ENCODE measurements at places on chromosomes 2 and 18.

GRCh38 chr2:178450524-178450773 lies 526 bp downstream of the PRKRA start:
- no peak for DNase-seq

DNA sequence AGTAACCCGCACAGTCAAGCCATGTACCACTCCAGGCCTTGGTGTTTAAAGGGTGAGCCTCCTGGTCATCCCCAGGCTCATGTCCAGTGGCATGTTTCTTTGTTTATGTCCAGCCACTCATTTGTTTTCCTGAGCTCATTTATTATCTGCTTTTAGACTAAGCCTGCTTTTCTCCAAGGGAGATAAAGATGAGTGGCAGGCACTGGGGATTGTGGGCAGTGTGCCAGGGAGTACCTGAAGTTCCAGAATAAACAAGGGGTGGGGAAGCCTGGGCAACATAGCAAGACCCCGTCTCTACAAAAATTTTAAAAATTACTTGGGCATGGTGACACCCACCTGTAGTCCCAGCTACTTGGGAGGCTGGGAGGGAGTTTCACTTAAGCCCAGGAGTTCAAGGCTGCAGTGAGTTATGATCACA lies 1.9 kb downstream of the ANXA4 start:
- DNase-seq: no peak

GRCh38 chr2:73821227-73821626 lies 7.5 kb upstream of the STAMBP start:
- no peak for DNase-seq

DNA sequence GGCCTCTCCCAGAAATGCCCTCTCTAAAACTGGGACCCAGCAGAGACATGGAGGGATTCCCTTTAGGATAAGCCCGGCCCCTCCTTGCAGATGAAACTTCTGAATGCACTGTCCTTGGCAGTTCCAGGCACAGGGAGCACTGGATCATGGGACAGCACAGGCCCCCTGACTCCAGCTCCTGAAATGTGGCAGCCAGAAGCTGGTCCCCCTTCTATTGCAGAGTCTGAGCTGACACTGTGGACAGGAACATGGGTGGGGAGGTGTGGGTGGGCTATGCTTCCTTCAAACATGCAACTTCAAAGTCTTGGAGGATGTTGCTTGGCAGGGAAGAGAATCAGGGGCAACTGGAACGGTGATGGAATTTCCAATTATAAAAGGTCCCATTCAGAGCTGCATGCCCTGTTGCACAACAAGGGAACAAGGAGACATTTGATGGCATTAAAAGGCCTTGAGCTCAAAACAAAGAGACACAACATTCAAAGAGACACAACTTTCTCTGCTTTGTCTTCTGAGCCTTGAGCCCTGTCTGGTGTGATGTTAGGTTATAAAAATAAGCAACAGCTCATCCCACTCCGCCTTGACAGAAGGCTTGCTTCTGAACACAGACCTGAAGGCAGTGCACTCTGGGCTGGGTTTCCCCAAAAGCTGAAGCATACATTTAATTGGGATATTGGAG lies 239.0 kb downstream of the OSR1 start:
- DNase-seq: no peak

- DNase-seq: no peak
Observed at GRCh38 chr2:100606332-100606725, 43.5 kb downstream of the PDCL3 start.

- DNase-seq: no peak
Observed at GRCh38 chr18:8507361-8507760, 101.9 kb upstream of the RAB12 start.

GRCh38 chr2:2850859-2851258 lies 519.8 kb upstream of the MYT1L start:
- no peak for DNase-seq

- DNase-seq: no peak
Observed at GRCh38 chr18:76474824-76475223, 20.2 kb downstream of the ZNF516 start.

DNA sequence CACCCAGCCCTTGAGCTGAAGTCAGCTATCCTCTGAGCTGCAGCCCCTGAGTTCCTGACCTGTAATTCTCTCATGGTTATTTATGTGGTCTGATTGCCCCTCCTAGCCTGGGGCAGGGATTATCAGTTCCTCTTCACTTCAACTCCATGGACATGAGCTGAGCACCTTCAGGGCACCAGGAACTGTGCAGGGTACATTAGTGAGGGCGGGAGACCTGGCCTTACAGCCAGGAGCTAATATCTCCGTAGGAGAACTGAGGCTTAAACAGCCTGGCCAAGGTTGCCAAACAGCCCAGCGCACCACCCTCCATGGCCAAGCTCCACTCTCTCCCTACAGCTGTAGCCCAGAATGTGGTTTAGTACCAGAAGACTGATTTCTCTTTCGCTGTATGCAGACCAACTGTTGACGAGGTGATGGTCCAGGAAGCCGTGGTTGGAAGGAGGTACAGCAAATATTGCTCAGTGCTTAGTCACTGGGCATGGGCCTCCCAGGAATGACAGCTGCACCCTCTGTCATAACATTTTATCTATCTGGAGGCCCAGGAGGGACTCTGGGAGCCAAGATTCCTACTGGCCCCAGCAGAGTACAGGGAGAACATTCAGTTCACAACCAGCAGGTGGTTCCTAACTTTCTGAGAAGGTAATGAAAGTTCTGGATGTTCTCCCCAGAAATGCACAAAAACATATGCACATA lies 228.7 kb upstream of the SIX2 start:
- DNase-seq: no peak

DNA sequence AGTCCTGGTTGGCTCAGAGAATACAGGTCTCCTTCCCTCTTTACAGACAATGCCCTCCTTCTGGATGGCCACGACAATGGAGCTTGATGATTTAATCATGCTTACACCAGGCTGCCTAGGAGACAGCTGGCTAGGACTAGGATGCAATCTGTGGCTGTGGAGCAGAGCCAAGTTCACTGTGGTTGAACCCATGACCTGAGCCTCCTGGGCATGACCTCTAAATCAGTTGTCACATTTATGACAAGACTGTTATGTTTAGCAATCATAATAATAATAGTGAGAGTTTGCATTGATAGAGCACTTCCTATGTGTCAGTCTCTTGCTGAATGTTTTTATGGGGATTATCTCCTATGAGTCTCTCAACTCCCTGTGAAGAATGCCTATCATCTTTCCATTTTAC lies 244.1 kb downstream of the ICOS start:
- no peak for DNase-seq

- no peak for DNase-seq
Observed at GRCh38 chr2:111148925-111149324, 28.2 kb downstream of the BCL2L11 start.

GRCh38 chr2:205883965-205884364 lies 201.7 kb downstream of the NRP2 start:
- no peak for DNase-seq

GRCh38 chr2:168165397-168165796 lies 82.0 kb downstream of the STK39 start:
- no peak for DNase-seq

DNA sequence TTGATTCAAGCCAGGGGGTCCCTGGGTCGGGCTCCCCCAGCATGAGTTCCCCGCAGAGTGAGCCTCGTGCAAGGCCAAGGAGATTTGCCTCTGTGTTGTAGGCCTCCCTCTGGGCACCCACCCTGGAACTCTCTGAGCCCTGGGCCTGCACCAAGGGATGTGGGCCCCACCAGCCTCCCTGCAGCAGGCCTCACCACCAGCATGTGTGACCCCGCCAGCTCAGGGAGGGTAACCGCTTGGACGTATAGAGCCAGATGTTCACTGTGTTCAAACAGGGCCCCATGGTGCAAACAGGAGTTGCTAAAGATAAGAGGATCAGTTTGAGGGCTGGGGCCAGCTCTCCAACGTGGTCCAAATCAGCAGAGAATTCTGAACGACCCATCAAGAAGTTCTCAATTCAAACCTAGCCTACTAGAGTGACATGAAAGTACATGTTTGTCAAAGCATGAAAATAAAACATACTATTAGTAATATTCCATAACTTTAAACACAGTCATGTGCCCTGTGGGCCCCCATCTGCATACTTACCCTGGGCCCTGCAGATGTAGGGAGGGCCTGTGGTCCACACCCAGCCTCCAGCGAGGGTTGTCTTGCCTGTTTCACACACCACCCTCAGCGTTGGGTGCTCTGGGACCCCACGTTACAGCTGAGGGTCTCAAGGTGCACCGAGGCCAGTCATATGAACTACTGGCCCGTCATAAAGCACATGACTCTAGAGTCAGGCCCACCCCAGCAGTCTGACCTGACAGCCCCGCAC lies 5.5 kb upstream of the TUBB6 start:
- no peak for DNase-seq

DNA sequence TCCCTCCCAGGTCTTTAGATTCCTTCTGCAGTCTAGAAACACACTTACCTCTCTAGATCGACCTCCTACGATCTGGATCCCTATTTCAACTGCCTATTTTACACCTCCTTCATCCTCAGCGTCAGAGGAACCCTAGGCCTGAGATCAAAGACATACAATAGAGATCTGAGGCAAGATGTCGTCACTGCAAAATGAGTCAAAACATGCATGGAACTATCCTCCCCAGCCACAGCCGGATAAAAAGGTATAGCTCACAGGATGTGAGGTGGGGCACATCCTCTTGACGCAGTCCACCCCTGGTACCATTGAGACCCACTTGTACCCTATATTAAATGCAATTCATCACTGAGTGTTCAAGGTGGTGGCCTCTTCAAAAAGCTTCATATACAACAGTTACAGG lies 63.7 kb upstream of the DNAJC10 start:
- no peak for DNase-seq

DNA sequence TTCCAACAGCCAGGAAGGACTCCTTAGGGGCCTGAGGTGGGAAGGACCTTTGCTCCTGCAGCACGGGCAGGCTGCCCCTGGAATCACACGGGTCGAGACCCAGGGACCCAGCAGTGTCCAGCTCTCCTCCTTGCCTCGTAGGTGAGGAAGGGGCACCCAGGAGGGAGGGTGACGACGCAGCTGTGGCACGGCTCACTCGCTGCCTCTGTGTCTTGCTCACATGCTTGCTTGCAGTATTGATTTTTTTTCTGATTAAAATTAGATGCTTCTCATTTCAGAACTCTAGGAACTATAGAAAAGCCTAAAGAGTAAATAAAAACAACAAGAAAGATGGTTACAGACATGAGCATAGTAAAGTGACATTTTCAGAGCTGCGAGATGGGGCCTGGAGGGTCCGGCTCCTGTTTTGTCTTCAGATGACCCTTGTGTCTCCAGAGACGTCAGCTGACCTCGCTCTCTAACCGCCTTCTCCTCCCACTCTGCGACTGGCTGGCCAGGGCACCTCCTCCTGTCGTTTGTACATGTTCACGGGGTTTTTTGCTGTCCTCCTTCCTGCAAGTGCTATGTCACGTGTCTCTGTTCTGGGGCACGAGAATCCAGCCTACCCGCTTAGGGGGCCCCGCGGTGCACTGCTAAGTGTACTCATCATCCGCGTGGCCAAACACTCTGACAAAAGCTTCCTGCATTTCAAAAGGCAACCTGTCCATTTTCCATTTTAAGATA lies 65.7 kb upstream of the ZNF236 start:
- no peak for DNase-seq

GRCh38 chr18:78410094-78410786 lies 569.4 kb upstream of the SALL3 start:
- no peak for DNase-seq

DNA sequence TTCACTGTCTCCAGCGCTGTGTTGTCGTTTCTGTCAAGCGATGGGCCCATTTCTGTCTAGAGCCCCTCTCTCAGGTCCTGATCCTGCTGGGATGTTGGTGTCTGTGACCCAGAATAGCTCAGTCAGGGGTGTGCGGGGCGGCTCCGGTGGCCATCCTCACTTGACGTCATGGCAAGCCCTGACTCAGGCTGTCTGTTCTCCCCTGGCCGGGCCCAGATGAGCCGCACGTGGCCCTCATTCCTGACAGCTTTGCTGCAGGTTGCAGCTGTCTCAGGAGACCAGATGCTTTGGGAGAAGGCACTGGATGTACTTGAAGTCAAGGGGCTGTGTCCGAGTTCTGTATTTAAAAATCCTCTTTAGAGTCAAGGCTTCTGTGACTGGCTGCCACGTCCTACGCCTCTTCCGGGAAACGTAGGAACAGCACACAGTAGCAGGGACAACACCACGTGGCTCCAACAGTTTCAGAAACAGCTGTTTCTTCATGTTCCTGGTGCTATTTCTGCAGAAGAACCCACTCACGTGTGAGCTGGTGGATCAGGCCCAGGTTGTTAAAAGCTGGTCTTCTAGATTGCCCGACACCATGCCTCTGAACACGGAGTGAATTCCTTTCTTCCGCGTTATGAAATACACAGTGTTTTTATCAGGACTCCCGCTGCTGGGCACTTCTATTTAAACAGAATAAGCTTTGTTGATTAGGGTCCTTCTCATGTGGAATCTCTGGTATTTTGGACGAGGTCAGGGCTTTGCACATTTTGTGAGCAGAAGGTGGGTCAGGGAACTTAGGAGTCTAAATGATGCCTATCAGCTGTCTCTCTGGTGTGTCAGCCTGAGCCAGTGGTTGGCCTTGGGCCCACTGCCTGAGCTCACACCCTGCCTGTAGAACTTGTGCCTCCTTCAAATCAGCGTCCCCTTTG lies 28.3 kb upstream of the NTSR2 start:
- DNase-seq: no peak

DNA sequence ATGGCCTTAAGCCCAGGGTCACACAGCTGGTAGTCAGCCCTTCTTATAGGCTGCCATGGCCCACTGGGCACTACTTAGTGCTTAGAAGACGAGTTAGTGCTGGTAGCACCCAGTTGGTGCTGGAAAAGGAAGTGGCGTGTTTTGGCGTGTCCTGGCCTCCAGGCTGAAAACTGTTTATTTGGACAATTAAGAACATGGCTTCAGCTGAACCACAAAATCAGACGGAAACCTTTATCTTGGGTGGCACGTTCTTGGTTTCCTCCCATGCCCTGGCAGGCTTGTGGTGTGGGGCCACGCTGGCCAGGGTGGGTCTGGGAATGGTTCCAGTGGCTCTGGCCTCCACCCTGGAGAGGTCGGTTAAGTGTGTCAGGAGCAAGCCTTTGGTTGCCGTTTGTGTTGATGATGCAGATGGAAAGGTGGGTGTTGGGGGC lies 141.5 kb upstream of the HAAO start:
- no peak for DNase-seq

DNA sequence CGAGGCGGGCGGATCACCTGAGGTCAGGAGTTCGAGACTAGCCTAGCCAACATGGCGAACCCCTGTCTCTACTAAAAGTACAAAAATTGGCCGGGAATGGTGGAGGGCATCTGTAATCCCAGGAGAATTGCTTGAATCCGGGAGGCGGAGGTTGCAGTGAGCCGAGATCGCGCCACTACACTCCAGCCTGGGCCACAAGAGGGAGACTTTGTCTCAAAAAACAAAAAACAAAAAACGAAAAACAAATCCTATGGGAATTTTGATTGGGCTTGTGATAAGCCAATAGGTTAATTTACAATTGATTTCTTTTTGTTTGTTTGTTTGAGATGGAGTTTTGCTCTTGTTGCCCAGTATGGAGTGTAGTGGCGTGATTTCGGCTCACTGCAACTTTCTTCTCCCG lies 24.2 kb upstream of the TOGARAM2 start:
- no peak for DNase-seq

- DNase-seq: no peak
Observed at GRCh38 chr2:238299803-238300202, 11.4 kb upstream of the PER2 start.

Data from stimulated activated CD8-positive, alpha-beta memory T cell treated with anti-CD3 and anti-CD28 coated beads, Interleukin-15, amount 100 ng/mL, for 4 hours (primary cell).